ENCODE measurements at places on chromosomes 5 and 9. TPM values are rescaled to one million over a fixed set of nuclear protein-coding genes. Genes with fewer than 3 reads are reported as not detected.

DNA sequence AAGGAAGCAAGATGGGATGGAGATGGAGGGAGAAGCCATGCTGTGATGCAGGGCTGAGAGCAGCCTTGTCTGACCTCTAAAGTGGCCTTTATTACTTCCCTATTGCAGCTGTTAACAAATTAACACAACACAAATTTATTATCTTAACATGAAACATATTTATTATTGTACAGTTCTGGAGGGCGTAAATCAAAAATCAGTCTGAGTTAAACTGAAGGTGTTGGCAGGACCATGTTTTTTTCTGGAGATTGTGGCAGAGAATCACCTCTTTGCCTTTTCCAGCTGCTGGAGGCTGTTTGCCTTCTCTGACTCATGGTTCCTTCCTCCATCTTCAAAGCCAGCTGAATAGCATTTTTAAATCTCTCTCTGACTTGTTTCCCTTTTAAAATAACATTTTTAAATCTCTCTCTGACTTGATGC is 7.2 kb upstream of the MCC start:
- DNase-seq: no peak

Gene PALM2AKAP2
- polyA plus RNA-seq: 7.8 TPM

Gene PRSS3
- 0.75 TPM for polyA plus RNA-seq

Gene CCDC192
- not detected for polyA plus RNA-seq

Gene ZNF366
- not detected for polyA plus RNA-seq

- DNase-seq: peak; percentile 97
Measured at GRCh38 chr5:96254980-96255691, 177.9 kb downstream of the PCSK1 start.

DNA sequence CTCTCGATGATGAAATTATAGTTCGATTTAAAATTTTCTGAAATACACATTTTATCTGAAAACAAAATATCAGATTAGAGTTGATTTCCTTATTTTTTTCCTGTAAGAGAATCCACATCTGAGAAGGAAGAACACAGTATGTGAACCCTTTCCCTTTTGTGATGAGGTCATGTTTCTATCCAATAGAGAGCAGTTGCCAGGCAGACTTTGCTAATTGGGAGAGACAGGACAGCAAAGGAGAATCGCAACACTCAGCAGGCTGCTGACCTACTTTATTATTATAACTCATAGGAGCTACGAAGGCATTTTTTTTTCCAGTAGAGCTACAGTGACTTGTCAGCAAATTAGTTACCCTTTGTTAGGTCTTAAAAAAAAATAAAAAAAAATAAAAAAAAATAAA is 242.1 kb downstream of the HCN1 start:
- DNase-seq: no peak

GRCh38 chr9:18154661-18155060 is 319.3 kb upstream of the ADAMTSL1 start:
- no peak for DNase-seq

DNA sequence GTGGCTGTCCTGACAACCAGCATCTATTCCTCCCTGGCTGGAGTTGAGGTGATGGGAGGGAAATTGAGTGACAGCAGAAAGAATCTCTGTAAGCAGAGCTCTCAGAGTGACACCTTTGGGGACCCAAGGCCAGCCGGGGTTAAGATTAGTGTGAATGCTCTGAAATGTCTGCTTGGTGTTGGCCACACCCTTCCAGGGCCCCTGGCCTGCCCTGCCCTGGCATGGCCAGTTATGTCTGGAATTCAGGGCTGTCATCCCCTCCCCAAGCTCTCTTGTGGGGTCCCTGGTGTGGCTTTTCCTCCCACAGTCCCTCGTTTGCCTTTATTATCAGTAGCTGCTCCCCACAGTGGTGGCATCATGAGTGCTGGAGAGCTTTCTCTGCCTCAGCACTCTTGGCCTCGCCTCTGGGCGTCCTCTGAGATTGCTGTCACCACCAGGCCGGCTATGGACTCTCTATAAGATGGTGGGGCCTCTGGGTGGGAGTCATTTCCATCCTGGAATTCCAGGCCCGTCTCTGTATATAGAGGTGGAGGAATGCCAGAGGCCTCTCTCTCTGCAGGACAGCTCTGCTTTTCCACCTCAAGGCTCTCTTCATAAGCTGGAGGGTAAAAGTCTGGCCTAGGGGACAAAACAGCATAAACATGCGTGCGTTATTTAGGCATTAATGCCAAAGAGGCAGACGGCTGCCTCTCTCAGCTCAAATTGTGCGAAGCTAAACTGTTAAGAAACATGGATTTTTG is 3.6 kb downstream of the TMEM252 start:
- no peak for DNase-seq

GRCh38 chr5:103703617-103704016 is 141.0 kb upstream of the NUDT12 start:
- no peak for DNase-seq

DNA sequence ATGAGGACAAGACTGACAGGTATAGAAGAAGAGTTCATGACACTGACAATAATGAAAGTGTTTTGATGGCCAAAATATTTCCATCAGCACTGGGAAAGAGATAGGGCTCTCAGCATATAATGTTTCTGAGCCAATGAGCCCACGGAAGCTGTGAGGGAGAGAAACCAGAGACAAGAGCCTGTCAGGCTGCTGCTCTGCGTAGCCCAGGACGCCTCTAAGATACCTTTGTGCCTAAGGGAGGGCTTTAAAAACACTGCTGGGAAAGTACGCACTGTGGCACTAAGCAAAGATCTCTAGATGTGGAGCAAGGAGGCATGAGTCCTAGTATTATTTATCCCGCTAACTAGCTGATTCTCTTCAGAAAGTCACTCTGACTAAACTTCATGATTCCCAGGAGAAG is 11.0 kb upstream of the ELAVL2 start:
- DNase-seq: no peak
